ENCODE measurements at places on chromosomes 4 and X. TPM values are rescaled to one million over a fixed set of nuclear protein-coding genes. Genes with fewer than 3 reads are reported as not detected.

GRCh38 chr4:3337811-3338210, 45.0 kb downstream of the RGS12 start:
- H3K36me3 ChIP-seq = no peaks in the 10 kb centered on the region
- DNase-seq = no peak
- peaks cover 8% of the 10 kb centered on the region for H3K4me1 ChIP-seq
- H3K27me3 ChIP-seq = peaks cover 5% of the 10 kb centered on the region
- no peak overlapping the region for H3K4me3 ChIP-seq

GRCh38 chr4:169443748-169444147, 168.6 kb downstream of the NEK1 start:
- peaks cover 11% of the 10 kb centered on the region for H3K36me3 ChIP-seq
- DNase-seq = no peak
- H3K27me3 ChIP-seq = no peaks in the 10 kb centered on the region
- H3K4me1 ChIP-seq = peaks cover under 1% of the 10 kb centered on the region

GRCh38 chr4:167020410-167020809, 213.9 kb downstream of the SPOCK3 start:
- no peak overlapping the region for H3K27ac ChIP-seq
- H3K27me3 ChIP-seq = peaks cover 11% of the 10 kb centered on the region

DNA sequence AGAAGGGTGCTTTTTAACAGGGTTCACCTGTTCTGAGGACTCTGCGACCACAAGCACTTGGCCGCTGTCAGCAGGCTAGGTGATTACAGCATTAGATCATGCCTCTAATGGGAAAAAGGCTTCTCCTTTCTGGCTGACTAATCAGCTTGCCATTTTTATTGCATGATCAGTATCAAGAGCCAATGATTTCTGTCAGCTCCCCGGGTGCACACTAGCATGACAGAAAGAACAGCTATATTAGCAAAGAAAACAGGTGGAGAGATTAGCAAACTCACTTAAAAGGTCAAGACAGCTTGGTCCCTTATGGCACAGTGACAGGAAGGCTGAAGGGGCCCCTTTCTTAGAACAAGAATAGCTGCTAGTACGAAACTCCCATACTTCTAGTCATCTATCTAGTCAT, 170.0 kb downstream of the SMIM20 start:
- peaks cover 19% of the 10 kb centered on the region for H3K27me3 ChIP-seq
- no peak for DNase-seq
- H3K4me3 ChIP-seq = no peak overlapping the region

- H3K27me3 ChIP-seq = no peaks in the 10 kb centered on the region
- peak overlapping the region; percentile 62 for H3K4me3 ChIP-seq
- H3K36me3 ChIP-seq = no peaks in the 10 kb centered on the region
Observed at GRCh38 chr4:151991884-151992167, 231.0 kb upstream of the GATB start.

DNA sequence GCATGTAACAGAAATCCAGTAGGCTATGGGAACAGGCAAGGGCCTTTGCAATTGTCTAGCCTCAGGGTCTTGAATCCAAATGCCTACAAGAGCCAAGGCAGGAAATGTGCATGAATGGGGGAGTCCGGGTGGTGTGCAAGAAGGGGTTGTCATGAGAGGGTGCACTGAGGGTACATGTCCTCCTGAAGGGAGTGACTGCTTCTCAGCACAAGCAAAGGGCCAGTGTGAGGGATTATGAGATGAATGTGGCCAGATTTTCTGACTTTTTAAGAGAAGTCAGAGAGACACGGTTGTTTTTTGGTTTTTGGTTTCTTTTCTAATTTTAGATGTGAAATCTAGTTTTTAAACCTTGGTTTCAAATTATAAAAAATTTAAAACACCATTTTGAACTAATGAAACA, 76.5 kb upstream of the LSM6 start:
- no peak overlapping the region for H3K4me3 ChIP-seq
- DNase-seq = no peak
- H3K27me3 ChIP-seq = peaks cover 6% of the 10 kb centered on the region

RHOH gene
- total RNA-seq = 459 TPM

AFM gene
- total RNA-seq = not detected

PDZD4 gene
- 31.1 TPM for total RNA-seq

KIT gene
- 1.1 TPM for total RNA-seq

ALPK1 gene
- total RNA-seq = 7.1 TPM
